Stimulated activated CD8-positive, alpha-beta memory T cell treated with anti-CD3 and anti-CD28 coated beads, Interleukin-15, amount 100 ng/mL, for 1 hour (primary cell): ENCODE measurements at places on chromosomes 2 and 18.

GRCh38 chr2:233039212-233039845, 6.9 kb downstream of the NEU2 start:
- DNase-seq = no peak

DNA sequence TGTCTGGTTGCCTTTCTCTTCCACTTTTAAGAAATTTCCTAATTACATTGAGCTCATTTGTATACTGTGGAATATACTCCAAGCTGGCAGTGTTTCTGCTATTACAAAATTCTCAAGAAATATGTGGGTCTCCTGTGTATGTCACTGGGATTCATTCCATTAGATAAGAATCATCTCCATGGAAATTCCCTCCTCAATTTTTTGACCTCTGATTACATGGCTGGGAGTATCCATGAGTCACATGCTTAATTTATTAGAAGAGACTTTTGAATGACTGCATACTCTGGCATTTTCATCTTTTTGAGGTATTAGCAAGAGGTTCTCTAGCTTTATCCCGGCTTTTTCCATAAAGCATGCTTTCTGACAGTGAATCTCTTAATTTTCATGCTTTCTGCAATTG, 665.5 kb upstream of the CNTNAP5 start:
- no peak for DNase-seq

GRCh38 chr2:226488034-226488433, 311.6 kb downstream of the IRS1 start:
- no peak for DNase-seq

GRCh38 chr18:42092848-42093247, 137.8 kb downstream of the PIK3C3 start:
- DNase-seq = no peak

- no peak for DNase-seq
Measured at GRCh38 chr2:112031473-112032223, 23.4 kb upstream of the TMEM87B start.

DNA sequence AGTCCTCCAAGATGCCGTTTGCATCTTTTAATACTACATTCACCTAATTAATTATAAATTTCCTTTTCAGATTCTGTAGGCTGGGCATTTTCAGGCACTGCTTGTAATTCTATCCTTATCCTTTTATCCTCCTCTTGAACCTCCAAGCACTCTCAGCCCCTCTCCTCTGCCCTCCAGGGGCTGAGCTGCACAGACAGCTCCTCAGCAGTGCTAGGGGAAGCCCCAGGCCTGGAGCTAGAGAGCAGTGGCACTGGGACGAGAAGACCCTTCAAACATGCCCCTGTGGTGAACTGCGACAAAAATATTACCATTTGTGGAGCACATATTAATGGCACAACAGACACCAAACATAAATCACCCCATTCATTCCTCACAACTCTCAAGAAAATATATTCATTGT, 32.9 kb downstream of the CFAP210 start:
- DNase-seq = no peak

- DNase-seq = no peak
Measured at GRCh38 chr2:60407398-60407797, 146.1 kb downstream of the BCL11A start.

- no peak for DNase-seq
Measured at GRCh38 chr2:210517264-210517663, 39.1 kb upstream of the CPS1 start.

GRCh38 chr2:127098711-127099110, 8.2 kb downstream of the BIN1 start:
- no peak for DNase-seq

DNA sequence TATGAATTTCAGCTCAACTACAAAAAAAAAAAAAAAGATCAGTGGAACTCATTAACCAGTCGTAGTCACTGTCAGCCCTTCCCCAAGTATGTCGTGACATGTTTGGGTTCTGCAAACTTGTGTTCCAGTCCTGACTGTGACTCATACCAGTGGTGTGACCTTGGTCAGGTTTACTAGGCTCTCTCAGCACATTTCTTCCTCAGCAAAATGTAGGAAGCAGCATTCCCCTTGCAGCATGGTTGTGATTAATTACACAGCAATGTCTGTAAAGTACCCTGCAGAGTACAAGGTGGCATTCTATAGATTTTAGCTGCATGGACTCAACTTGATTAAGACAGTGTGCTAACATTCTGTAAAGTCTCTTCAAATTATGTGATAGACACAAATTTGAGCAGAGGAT, 156.9 kb downstream of the LAMA1 start:
- DNase-seq = no peak

DNA sequence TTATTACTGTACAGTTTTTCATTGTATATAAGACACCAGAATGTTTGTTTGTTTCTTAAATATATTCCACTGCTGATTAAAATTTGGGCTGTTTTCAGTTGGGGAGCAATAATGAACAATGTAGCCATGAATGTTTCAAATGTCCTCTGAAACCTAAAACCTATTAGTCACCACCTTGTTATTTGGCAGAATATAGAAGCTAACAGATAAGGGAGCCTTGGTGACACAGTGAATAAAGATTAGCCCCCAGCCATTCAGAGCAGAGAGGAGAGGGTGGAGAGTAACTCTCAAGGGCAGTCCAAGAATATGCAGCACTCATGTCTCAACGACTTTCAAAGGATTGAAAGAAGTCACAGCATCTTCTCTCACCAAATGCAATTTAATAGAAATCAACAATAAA, 43.1 kb upstream of the ATP8B1 start:
- DNase-seq = no peak

DNA sequence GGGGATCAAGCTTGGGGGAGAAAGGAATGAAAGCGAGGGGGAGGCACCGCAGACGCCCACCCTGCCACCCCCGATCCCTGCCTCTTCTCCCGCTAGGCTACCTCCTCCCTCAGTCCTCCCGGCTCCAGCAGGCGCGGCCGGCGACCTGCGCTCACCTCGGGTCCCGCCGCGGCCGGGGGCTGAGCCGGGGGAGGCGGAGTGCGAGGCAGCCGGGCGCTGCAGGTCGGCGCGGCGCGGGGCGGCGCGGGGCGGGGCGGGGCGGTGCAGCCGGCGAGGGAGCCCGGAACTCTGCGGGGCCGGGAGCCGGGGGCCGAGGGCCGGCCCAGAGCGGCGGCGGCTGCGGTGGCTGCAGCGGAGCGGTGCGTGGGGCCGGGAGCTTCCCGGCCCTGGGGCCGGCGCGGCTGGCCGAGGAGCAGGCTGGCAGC, 477 bp downstream of the ACVR1 start:
- peak; percentile 13 for DNase-seq

DNA sequence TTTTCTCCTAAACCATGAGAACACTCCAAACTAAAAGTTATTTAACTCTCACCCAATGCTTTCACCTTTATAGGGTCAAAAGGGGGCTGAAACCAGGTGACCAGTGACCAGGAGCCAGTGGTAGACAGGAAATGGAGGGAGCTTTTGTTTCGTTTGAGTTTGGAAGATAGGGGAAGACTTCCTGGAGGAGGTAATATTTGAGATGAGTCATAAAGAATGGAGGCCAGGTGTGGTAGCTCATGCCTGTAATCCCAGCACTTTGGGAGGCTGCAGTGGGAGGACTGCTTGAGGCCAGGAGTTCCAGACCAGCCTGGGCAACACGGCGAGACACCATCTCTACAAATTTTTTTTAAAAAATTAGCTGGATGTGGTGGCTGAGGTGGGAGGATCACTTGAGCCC, 8.5 kb downstream of the FAM161A start:
- no peak for DNase-seq

GRCh38 chr2:113085542-113085941, 17.8 kb downstream of the IL1F10 start:
- no peak for DNase-seq

- no peak for DNase-seq
Measured at GRCh38 chr18:73407506-73407905, 539.7 kb upstream of the NETO1 start.

DNA sequence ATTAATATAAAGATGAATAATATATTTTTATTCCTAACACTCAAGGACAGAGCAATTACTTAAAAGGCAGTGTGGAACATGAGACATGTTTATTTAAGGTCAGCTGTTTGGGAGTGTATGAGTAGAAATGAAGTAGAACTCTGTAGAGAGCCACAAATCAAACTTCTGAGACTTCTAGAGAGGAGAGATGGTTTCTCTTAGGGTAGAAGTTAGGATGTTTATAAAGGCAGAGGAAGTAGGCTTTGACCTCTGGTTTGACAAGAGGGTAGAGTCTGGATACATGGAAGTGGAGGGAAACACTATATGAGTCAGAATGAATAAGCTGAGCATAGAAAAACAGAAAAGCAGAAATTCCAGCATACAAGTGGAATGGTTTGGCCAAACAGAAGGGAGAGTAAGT, 262.1 kb upstream of the KLHL14 start:
- no peak for DNase-seq

DNA sequence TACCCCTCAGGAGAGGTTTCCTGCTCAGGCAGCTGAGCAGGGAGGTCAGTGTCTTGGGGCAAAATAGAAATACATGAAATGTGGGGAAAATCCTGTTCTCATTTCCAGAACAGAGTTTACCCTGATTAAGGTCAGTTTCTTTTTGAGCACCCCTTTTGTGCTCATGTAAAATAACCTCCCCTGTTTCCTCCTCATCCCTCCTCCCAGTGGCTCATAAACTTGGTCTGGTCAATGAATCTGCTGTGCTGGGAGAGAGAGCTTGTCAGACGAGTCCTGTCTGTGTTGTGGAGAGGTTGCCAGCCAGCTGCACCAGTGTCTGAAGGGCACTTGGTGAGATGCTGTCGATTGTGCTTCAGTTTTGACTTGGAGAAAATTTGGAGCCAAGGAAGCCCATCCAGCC, 48.6 kb downstream of the NTSR2 start:
- no peak for DNase-seq

- DNase-seq = no peak
Measured at GRCh38 chr2:219680958-219681693, 53.7 kb downstream of the SLC4A3 start.

GRCh38 chr2:18106841-18107240, 228.4 kb downstream of the KCNS3 start:
- no peak for DNase-seq

- no peak for DNase-seq
Measured at GRCh38 chr2:127650785-127651380, 4.9 kb downstream of the GPR17 start.

DNA sequence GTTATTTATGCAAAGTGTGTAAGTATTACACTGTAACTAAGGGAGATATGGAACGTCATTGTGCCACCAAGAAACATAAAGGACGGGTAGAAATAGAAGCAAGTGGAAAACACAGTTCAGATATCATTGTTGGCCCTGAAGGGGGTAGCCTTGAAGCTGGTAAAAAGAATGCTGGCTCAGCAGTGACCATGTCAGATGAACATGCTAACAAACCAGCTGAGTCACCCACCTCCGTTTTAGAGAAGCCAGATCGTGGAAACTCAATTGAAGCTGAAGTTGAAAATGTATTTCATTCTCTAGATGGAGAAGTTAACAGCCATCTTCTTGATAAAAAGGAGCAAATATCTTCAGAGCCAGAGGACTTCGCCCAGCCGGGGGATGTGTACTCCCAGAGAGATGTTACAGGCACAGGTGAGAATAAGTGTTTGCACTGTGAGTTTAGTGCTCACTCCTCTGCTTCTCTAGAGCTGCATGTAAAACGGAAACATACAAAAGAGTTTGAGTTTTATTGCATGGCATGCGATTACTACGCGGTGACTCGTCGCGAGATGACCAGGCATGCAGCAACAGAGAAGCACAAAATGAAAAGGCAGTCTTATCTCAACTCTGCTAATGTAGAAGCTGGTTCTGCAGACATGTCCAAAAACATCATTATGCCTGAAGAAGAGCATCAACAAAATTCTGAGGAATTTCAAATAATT, 36.1 kb downstream of the ZNF407 start:
- DNase-seq = no peak

DNA sequence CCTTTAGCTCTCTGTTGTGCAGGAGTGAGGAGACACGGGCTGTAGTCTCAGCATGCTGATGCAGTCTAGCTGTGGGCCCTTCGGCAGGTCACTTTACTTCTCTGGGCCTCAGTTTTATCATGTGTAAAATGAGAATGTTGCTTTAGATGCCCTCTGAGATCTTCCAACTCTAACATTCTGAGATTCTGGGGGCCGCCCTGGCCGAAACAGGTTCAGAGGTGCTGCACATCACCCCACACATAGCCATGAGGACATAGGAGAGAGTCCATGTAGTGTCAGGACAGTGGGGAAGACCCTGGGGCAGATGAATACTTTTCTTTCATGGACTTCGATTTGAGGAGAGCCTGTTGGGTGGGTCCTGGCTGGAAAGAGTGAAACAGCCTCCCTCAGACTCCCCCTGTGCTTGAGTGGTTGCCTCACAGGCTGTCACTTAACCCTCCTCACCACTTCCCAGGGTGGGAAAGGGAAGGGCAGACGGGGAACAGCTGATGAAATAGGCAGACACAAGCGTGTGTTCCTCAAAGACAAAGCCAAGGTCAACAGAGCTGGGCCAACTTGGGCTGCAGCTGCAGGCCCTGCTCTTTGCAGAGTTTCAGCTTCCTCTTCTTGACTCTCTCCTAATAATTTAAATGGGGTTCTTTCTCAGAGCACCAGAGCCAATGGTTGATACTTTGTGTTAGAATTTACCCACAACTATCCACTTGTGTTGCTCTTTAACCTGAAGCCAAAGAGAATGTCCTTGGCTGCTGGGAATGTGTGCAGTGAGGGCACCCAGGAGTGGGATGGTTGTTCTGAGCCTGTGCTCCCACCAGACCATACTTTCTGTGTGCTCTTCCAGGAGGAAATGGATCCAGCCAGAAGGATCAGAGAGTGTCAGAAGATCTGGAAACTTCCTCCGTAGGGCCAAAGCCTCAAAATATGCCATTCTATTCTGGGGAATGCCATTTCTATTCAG, 14.7 kb upstream of the MRPL33 start:
- no peak for DNase-seq

DNA sequence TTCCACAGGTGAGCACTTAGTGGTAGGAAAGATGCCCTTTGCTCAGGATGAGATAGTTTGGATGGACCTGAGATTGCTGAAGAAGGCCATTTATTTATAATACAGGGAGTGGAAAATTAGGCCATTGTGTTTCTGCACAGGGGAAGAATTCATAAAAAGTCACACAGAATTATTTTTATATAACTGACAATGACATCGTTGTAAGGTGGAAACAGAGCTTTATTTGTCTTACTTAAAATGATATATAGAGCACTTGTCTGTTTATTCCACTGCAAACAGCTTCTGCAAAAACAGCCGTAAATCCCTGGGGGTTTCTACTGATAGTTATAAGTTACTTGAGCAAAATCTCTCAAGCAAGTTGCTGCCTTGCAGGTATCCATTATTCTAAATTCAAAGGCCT, 158.1 kb upstream of the ZNF521 start:
- no peak for DNase-seq

- DNase-seq = no peak
Measured at GRCh38 chr2:39383146-39383545, 53.9 kb downstream of the MAP4K3 start.

GRCh38 chr2:219713110-219713509, 85.7 kb downstream of the SLC4A3 start:
- DNase-seq = no peak

- DNase-seq = no peak
Measured at GRCh38 chr2:184598316-184599053, at the start of gene ZNF804A. Gene ZNF804A, plus strand, starts transcription at chr2:184598529. Its CDS starts 431 bp downstream, at chr2:184598960.

- DNase-seq = no peak
Measured at GRCh38 chr2:3324404-3325281, 53.0 kb downstream of the EIPR1 start.

- no peak for DNase-seq
Measured at GRCh38 chr18:28040211-28040610, 136.7 kb downstream of the CDH2 start.
